MCF 10A (cell line): ENCODE measurements at places on chromosomes 1 and 21.

GRCh38 chr1:7410156-7410555, 360.9 kb upstream of the VAMP3 start:
- DNase-seq, result no peak

GRCh38 chr21:46596201-46596600, 8.7 kb downstream of the S100B start:
- DNase-seq, result no peak

DNA sequence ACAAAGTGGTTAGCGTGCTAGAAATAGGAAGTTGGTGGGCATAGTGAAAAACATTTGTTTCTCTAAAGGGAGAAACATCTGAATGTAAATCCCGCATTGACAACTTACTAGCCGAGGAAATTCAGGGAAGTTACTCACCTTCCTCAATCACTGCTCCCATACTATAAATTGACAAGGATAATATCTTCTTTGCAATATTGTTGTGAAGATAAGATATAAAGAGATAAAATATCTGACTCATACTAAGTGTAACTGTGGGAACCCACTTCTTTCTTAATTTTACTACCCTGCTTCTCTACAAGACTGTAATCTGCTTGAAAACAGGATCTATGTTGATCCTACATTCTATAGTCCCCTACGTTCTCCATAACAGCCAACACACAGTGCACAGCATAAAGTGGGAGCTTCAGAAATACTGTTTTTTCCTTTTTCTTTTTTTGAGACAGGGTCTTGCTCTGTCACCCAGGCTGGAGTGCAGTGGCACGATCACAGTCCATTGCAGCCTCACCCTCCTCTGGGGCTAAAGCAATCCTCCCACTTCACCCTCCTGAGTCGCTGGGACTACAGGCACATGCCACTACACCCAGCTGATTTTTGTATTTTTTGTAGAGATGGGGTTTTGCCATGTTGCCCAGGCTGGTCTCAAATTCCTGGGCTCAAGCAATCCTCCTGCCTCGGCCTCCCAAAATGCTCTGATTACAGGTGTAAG, 57.4 kb upstream of the C1orf21 start:
- DNase-seq, result no peak

GRCh38 chr1:157011845-157012244, 33.7 kb downstream of the ARHGEF11 start:
- DNase-seq, result no peak

DNA sequence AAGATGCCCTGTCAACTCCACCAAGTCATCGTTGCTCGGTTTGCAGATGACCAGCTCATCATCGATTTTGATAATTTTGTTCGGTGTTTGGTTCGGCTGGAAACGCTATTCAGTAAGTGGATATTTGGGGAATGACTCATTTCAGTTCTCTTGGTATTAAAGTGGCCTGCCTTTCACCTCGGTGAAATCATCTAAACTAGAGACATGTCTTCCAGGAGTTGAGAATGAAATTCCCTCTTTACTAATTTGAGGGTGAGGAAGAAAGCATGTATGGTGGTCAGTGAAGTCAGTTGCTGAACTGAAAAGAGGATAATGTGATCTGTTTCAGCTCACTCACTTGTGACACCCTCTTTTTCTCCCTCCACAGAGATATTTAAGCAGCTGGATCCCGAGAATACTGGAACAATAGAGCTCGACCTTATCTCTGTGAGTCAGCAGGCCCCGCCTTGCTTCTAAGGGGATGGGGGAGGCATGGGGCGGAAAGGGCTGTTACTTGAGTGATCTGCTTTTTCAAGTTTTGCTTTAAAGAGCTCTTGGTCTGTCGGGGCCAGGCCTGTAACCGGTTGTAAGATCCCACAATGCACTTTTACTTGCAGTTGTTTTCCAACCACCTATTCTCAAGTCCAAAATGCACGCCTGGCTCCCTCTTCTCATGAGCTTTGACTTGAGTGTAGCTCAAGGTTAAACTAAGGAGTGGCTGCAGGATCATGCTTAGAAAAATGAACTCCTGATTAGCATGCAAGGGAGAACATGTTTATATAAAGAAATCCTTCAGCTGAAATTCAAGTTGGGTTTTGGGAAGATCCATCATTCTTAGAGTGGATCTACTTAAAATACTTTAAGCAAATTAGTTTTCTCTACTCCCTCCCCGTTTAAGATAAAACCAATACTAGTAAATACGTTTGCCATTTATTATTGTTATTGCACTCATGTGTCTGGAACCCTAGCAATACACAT, 59.8 kb downstream of the CAPN2 start:
- peak; percentile 82 for DNase-seq

DNA sequence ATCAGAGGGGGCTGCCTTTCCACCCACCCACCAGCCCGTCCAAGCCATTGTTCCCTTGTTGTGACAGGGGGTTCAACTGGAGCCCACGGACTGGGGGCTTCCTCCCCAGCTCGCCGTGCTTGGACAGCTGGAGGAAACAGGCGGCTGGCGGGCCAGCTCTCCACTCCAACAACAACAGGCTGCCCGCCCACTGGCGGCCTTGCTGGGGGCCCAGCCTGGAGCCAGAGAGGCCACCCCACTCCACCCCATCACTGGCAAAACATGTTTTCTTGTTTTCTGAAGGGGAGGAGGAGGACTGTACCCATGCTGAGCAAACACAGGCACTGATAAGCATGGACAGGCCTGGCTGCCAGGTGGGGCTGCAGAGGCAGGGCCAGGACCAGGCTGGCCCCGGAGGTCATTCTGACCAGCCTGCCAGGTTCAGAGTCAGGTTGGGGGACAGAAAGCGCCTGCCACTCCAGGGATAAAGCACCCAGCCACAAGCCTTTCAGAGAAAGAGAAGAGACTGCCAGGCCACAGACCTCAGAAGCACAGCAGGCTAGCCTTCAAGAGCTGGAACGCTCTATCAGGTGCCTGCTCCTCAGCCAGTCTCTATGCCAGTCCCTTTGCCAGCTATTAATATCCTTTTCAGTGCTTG, 32.8 kb downstream of the GJA4 start:
- no peak for DNase-seq

- DNase-seq, result peak; percentile 80
These were observed 51.4 kb downstream of the KIF21B start for GRCh38 chr1:200971955-200972711.

- DNase-seq, result no peak
These were observed 18.9 kb upstream of the FAM131C start for GRCh38 chr1:16092097-16092922.

- no peak for DNase-seq
These were observed 79.3 kb downstream of the MAP3K7CL start for GRCh38 chr21:29209696-29210095.

- DNase-seq, result peak; percentile 57
These were observed 15.7 kb upstream of the FGR start for GRCh38 chr1:27650539-27651175.

GRCh38 chr1:84206375-84206774, 62.3 kb downstream of the PRKACB start:
- no peak for DNase-seq
